LoVo (cell line): ENCODE measurements at places on chromosomes 7 and 10.

GRCh38 chr10:100968863-100969186, 479 bp upstream of the SEMA4G start:
- DNase-seq, result no peak

DNA sequence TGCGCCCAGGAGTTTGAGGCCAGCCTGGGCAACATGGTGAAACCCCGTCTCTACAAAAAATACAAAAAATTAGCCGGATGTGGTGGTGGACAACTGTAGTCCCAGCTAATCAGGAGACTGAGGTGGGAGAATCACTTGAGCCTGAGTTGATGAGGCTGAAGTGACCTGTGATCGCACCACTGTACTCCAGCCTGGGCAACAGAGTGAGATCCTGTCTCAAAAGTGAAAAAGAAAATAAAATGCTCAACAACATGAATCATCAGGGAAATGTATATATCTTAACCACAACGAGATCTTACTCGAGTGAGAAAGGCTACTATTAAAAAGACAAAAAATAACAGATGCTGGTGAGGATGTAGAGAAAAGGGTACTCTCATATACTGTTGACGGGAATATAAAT, 72.7 kb downstream of the JMJD1C start:
- DNase-seq, result no peak

DNA sequence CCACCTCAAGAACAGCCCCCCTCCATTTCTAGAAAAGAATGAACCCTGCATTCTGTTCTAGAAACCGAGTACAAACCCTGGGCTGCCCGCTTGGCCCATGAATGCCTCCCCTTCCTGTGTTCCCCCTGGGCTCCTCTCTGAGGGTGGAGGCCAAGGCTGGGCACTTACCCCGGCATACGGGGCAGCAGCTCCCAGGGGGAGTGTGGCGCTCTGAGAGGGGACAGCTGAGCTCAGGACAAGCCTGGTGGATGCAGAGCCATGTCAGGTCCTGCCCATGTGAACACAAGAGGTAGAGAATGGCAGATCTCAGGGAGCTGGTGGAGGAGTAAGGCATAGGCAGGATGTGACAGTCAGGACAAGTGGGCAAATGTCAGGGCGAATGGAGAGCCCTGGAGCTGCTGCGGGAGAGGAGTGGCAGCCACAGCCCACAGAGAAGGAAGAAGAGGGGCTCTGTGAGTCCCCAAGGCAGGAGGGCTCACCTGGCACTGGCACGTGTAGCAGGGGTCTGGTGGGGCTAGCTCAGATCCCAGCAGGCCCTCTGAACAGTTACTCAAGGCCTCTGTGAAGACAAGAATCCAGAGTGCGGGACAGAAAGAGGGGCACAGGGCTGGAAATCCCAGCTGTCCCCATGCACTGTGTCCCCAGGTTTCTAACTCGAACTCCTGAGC, 18.9 kb downstream of the ATP6V1F start:
- DNase-seq, result no peak

DNA sequence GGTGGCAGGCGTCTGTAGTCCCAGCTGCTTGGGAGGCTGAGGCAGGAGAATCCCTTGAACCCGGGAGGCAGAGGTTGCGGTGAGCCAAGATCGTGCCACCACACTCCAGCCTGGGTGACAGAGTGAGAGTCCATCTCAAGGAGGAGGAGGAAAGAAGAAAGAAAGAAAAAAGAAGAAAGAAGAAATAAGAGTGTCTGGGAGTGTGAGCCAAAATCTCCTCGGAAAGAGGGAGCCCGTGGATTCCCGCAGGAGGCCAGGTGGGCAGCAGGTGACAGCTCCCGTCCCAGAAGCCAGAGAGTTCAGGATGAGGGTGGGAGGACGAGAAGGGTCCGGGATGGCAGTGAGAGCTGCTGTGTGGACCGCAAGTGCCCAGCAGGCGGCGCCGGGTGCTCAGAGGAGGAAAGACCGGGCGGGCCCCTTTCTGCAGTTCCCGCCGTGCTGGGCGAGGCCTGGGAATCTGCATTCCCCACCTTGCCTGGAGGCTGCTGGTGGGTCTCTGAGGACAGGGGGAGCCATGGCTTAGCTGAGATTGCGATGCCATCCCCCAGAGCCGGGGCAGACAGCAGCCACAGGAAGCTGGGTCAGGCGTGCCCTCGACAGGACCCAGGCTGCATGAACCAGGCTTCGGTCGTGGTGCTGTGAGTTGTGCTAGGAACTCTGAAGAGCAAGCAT, 17.1 kb upstream of the AMZ1 start:
- DNase-seq, result peak; percentile 65

DNA sequence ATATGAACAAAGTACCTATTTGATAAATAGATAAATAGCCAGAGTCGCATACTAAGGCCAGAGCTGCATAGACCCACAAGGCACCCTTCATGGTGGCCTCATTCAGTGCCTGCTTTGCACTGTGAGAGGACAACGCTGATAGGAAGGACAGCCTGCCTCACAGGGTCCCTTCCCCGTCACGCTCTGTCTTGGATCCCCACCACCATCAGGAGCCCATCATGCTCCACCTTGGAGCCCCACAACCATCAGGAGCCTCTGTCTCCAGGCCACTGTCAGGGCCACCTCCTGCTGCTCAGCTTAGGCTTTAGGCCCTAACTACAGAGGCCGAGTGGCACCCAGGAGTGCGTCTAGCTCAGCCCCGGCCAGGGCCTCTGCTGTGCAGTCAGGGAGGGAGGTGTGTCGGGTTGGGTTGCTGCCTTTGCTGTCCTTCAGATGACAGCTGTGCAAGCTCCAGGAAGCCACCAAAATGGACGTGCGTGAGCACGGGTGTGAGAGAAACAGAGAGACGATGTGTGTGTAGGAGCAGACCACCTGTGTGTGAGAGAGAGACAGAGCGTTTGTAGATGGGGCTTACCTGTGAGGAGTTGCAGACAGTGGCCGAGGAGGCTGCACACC, 516.9 kb downstream of the GLRX3 start:
- no peak for DNase-seq

- no peak for DNase-seq
Measured at GRCh38 chr10:6995831-6996230, 415.0 kb downstream of the SFMBT2 start.

DNA sequence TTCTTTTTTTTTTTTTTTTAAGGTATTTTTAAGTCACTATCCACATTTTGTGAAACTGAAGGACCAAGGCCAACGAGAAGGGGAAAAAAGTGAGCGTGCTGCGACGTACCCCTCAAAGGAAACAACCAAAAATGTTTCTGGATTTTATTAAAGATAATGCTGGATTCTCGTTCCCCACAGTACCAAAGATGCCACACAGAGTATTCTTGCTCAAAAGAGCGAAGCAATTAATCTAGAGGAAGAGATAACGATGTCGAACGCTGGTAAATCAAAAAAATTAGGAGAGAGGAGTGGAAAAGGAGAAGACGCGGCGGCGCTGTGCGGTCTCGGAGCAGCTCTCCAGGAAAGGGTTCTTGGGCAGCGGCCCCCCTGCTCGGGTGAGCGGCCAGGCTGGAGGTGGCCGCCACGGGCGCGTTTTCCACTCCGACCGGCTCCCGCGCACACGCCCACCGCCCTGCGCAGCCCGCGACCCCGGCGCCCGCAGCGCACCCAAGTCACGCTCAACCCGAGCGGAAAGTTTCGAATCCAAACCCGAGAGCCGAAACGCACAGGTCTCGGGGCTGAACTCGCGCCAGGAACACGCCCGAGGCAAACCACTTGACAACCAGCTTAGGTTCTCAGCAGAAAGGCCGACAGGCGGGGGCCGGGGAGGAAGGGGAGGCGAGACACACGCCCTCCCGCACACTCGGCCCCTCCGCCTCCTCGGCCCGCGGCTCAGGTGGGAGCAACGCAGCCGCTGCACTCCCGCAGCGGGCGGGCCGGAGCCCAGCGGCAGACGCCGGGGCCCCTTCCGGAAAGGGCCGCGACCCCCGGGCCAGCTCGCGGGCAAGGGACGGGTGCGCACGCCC, 989 bp downstream of the SRPK2 start:
- DNase-seq, result peak; percentile 51

- DNase-seq, result peak; percentile 75
Measured at GRCh38 chr10:62264702-62265436, 3.8 kb downstream of the RTKN2 start.

DNA sequence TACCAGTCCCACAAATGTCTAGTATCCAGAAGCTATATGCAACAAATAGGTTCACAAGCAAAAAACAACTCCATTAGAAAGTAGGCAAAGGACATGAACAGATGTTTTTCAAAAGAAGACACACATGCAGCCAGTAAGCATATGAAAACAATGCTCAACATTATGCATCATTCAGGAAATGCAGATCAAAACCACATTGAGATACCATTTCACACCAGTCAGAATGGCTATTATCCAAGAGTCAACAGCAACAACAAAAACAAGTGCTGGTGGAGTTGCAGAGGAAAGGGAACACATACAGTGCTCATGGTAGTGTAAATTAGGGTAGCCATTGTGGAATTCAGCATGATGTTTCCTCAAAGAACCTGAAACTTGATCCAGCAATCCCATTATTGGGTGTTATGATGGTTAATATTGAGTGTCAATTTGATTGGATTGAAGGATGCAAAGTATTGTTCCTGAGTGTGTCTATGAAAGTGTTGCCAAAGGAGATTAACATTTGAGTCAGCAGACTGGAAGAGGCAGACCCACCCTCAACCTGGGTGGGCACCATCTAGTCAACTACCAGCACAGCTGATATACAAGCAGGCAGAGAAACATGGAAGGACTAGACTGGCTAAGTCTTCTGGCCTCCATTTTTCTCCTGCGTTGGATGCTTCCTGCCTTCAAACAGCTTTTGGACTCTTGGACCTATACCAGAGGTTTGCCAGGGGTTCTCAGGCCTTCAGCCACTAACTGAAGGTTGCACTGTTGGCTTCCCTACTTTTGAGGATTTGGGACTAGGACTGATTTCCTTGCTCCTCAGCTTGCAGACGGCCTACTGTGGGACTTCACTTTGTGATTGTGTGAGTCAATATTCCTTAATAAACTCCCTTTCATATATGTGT, 218.4 kb upstream of the SEMA3D start:
- DNase-seq, result no peak

DNA sequence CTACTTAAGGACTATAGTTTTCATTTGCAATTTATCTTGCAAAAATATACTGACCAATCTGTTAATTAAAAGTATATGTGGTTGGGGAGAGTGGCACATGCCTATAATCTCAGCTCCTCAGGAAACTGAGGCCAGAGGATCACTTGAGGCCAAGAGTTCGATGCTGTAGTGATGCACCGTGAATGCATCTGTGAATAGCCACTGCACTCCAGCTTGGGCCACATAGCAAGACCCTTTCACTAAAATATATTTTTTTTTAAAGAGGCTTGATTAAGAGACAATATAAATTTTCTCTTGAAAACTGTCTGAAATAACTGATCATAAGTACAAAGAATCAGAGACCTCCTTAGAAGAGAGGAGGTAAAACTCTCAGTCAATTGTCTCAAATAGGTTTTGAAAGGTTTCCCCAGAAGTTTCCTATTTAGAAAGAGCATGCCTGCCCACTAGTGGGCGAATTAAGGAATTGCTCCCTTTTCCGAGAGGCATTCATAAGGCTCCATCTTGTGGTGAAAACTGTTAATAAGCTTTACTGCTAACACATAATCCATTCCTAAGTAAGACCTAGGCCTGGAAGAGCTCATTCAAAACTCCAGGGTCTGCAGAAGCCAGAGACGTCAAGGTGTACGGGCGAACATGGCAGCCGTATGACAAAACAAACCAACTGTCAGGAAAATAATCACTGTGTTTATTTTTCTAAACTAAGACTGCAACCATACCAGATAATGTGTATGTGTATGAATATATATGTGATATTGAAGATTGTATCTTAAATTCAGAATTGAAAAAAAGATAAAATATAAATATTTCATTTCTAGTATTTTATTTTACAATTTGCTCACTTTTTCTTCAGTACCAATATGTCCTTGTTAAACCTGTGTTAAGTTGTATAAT, 6.8 kb upstream of the TAS2R40 start:
- DNase-seq, result peak; percentile 95

DNA sequence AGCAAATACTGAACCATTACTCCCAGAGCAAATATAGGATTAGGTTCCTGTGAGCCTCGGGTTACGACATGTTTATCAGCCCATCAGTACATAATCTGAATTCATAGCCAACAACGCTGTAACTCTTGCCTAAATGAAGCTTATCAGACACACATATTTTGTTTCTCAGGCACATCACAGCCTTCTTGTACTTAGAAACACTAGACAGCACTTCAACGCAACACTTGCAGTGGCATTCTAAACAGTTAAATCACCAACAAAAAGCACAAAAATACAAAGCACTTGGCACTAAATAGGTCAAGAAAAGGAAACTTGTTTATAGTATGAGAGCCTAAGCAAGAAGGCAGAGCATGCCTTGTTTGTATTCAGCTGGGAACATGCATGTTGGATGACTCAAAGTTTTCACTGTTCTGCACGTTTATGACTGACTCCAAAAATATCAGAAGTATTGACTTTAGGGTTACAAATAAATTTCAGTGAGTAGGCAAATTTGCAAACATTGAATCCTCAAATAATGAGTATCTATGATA, 75.0 kb downstream of the VPS50 start:
- no peak for DNase-seq

GRCh38 chr7:146115851-146116520, 615 bp upstream of the CNTNAP2 start:
- no peak for DNase-seq

- DNase-seq, result no peak
Measured at GRCh38 chr7:75650681-75651080, 88.1 kb downstream of the HIP1 start.

- DNase-seq, result no peak
Measured at GRCh38 chr7:71017602-71018001, 114.3 kb upstream of the GALNT17 start.

GRCh38 chr7:152922318-152923081, 162.9 kb downstream of the ACTR3B start:
- DNase-seq, result no peak

DNA sequence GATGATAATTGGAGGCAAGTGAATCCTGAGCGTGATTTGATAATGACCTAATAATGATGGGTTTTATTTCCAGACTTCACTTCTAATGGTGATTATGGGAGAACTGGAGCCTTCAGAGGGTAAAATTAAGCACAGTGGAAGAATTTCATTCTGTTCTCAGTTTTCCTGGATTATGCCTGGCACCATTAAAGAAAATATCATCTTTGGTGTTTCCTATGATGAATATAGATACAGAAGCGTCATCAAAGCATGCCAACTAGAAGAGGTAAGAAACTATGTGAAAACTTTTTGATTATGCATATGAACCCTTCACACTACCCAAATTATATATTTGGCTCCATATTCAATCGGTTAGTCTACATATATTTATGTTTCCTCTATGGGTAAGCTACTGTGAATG, 79.6 kb downstream of the CFTR start:
- no peak for DNase-seq

DNA sequence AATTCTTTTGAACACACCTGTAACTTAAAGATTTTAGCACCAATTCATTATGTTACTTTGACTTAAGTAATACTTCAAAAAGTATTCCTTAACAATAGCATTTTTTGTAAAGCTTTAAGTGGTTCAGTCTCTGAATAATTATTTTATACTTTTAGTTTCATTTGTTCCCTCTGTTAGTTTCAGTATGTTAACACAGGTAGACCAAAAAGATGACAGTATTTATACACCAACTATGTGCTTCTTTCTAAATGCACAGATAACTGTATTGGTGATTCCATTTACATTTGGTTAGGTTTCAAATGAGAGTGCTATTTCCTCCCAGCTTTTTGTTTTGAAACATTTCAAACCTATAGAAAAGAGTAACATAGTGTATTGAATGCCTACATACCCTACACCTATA, 14.0 kb downstream of the RALA start:
- no peak for DNase-seq

- no peak for DNase-seq
Measured at GRCh38 chr10:43071865-43072650, 4.8 kb upstream of the RET start.
